RPMI8226 (cell line): ENCODE measurements at places on chromosomes 4 and X.

- DNase-seq: no peak
Observed at GRCh38 chrX:3598046-3598605, 115.3 kb downstream of the PRKX start.

DNA sequence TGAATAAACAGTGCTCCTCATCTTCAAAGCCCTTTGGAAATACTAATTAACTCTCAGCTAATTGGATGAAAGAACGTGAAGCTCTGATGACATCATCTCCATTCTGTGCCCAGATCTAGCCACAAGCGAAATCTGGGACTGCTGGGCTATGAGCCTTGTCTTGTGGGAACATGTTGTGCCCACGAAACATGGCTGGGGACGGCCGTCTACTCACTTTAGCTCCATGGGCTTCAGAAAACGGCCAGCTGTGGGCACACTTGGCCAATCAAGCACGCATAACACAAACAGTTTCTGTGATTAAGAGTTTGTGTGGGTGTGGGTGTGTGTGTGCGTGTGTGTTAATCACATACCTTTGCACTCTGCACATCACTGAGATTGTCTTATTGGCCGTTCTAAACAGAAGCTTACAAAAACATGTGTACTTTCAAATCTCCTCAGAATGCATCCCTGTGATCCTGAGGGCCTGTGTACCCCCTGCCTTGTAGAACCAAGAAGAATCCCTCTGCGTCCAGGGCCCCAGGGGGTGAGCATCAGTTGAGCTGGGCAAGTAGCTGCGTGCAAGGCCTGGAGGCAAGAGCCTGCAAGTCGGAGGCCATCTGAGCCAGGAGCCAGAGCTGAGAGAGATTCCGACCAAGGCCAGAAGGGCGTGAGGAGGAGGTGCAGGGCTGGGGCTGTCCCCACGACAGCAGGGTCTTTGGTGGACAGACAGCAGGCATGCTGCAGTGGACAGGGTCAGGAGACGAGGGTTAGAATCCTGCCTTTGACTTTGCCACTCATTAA is 18.7 kb upstream of the ZNF185 start:
- no peak for DNase-seq

- DNase-seq: no peak
Observed at GRCh38 chr4:139304920-139305319, 2.6 kb upstream of the NDUFC1 start.

DNA sequence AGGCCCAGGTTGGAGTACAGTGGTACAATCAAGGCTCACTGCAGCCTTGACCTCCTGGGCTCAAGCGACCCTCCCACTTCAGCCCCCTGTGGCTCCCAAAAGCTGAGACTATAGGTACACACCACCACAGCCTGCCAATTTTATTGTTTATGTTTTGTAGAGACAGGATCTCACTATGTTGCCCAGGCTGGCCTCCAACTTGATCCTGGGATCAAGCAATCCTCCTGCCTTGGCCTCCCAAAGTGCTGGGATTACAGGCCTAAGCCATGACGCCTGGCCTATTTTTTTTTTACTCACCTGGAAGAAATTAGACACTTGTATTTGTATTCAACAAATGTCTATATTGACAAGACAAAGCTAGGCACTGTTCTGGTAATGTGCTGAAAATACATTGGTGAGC is 25.1 kb downstream of the FAM156A start:
- DNase-seq: no peak

- DNase-seq: no peak
Observed at GRCh38 chr4:2638730-2639129, 102.3 kb downstream of the FAM193A start.

DNA sequence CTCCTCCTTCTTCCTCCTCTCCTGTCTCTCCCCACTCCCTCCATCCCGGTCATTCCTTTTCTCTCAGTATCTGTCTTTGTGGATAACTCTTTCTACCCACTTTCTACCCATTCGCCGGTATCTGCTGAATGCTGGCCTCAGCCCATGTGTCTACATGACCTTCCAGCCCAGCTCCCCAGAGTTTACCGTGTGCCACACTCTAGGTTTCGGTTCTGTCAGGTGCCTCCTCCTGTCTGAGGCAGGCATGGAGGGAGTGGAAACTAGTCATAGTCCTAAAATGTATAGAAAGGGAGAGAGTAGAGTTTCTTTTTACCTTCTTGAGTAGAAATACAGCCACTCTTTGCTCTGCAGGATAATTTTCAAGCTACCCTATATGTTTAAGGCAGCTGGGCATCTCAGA is 33.5 kb upstream of the SCRG1 start:
- DNase-seq: peak; percentile 40

DNA sequence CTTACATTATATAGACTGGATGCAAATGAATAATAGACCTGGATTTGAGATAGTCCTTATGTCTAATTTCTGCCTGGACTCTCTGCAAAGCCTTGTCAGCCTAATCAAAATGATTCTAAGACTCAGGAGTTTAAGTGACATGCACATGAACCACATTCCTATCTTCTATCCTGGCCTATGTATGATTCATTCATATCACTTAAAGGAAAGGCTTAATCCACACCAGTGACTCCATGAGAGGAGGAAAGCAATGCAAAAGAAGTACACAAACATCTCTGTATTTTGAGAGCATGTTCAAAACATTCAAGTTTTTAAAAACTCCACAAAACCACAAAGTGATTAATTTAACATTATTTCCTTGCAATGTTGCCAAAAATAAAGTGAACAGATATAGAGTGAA is 14.6 kb downstream of the AMOT start:
- DNase-seq: no peak

DNA sequence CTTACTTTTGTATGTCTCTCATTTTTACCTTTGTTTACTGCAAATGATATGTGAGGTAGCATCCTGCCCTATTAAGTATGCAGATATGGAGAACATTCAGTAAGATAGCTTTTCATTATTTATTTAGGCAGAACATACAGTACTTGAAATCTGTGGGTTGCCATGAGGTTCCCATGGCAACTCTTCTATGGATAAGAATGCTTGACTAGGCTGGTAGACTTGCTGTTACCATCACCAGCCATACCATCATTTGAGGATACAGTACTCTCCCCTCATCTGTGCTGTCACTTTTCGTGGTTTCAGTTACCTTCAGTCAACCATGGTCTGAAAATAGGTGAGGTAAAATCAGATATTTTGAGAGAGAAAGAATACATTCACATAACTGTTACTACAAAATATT is 56.7 kb downstream of the NAF1 start:
- DNase-seq: no peak

GRCh38 chr4:55921093-55921492 is 27.7 kb upstream of the CEP135 start:
- no peak for DNase-seq

GRCh38 chr4:19063662-19064061 is 1042.1 kb upstream of the LCORL start:
- no peak for DNase-seq
